ENCODE measurements at places on chromosomes 12 and 14.
A peak's percentile ranks its signal among the peaks of the same experiment; 100 is the strongest.

GRCh38 chr12:26088998-26089397 lies 35.8 kb downstream of the BHLHE41 start:
- no peak for DNase-seq

DNA sequence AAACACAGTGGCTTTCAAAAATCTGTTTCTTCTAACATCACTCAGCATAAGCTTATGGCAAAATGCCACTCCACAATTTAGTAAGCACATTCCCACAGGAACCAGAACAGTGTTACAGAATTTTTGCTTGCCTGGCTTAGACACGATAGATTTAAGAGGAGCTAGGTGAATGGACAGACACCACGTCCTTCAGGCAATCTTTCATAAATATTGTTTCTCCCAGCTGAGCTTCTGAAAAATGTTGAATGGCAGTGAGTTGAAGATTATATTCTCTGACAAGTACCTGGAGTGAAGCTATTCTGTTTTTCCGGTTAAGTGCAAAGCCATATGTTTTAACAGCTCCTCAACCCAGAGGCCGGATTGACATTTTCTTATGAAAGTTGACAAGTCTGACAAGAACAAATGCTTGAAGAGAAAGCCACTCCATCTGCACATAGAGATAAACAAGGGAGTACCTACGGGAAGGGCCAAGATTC lies 102.0 kb downstream of the FSCB start:
- no peak for DNase-seq

DNA sequence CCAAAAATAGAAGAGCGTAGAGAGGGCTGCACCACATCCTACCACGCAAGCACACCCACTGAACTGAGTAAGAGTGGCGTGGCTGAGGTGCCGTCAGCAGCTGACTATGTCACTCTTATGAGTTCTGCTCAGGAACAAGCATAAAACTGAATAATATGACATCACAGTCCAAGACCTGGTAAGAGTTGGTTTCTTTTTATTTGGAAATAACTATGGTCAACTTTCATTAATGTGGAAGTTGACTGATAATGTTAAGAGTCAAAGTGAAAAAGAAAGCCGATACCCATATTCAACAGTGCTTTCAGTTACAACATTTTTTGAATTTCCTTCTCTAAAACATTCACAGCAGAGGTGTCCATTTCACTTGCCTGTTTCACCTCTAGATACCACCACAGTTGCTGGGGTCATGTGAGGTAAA lies 44.6 kb downstream of the GNS start:
- DNase-seq = no peak

DNA sequence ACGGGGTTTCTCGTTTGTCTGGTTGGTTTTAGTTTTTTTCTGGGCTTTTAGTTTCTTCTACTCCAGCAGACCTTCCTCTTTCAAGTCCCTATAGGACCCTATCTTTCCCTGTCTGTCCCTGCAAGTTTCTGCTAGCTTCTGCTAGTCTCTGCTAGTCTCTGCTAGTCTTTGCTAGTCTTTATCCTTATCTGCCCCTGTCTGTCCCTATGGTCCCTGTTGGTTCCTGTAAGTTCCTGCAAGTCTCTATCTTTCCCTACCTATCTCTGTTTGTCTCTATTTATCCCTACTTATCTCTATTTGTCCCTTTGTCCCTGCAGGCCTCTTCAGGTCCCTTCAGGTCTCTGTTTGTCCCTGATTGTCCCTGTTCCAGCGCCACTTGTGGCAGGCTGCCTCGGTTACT lies 81.5 kb upstream of the PLEKHG7 start:
- DNase-seq = no peak

GRCh38 chr14:100539766-100540140 lies 47.5 kb downstream of the BEGAIN start:
- DNase-seq = no peak

DNA sequence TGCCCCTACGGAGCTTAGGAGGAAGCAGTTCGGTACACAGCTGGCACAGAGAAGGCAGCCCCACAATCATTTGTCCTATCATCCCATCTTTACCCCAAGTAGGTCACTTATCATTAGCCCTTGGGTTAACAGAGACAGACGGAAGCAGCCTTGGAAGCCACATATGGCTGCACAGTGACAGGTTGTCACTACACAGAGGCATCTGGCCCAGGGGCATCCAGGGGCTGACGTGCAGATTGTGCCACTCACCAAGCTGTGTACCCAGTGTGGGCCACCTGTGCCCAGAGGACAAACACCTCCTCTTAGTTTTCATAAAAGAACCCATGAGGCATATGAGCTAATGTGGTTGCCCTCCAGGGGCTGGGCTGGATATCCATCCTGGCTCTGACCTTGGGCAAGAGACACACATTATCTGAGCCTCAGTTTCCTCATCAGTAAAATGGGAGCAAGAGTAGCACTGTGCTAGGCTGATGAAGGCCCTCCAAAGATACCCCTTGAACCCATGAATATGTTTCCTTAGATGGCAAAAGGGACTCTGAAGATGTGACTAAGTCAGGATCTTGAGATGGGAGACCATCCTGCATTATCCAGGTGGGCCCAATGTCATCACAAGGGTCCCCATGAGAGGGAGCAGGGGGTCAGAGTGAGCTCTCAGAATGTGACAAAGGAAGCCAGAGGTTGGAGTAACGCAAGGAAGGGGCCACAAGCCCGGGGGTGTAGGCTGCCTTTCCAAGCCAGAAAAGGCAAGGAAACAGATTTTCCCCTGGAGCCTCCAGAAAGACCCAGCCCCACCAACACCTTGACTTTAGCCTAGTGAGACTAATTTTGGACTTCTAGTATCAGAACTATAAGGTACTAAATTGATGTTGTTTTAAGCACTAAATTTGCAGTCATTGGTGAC lies 64.6 kb downstream of the C14orf132 start:
- no peak for DNase-seq

DNA sequence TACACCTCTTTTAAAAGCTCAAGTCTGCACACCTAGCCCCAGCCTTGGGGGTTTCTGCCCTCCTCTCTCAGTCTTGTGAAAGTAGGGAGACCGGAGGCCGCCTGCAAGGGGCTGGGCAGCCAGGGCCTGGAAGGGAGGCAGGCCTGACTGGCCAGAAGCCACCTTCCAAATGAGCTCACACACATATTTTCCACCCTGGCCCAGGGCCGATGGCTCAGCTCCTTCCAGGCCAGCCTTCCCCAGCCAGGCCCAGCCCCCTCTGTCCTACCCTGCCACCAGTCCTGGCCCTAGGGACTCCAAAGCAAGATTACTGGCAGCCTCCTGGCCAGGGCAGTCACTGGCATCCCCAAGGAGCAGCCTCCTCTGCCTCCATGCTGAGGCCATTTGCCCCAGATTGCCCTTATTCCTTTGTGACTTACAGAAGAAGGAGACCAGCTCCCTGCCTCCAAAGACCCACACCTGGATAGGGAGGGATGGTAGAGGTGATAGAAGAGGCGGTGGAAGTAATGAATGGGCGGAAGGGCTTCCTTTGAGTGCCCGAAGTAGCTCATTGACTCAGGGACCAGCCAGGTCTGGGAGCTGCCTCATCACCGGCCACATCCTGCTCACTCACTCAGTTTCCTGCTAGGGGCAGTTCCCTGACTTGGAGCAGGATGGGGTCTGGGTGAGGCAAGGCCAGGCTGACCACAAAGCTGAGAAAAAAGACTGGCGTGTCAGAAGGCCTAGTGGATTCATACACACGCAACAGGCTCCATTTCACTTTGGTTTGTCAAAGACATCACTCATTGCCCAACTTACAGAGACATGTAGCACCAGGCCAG lies 14.8 kb downstream of the MMP14 start:
- no peak for DNase-seq

DNA sequence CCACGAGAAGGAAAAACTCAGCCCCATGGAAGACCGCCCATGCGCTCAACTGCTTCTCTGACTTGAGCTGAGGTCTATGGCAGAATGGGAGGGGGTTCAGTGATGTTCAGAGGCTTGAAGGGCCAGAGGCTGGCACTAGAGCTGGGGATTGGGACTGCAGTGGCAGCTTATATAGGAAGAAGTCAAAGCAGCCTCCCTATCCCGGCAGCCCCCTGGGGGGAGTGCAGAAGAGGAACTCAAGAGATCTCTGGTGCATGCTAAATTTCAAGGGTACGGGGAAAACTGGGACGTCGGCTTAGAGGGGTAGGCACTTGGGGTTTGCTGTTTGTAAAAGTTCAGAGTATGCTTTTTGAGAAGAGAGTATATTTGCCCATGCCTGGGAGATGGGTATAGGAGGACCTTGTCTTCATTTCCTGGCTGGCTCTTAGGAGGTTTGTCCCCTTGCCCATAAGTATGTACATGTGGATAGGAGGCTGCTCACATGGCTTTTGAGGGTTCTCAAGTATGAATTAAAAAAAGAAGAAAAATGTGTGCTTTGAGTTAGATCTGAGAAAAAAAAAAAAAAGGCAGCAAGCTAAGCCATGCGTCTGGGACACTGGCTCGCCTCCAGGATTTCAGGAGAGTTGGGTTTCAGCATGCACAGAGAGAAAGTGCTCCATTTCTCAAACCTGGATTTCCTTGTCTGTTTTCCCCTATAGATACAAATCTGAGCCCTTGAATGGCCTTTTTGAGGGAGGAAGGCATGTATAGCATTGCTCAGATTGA lies 3.2 kb upstream of the MEG3 start:
- DNase-seq = no peak

- DNase-seq = no peak
These were observed 14.2 kb downstream of the HEBP1 start for GRCh38 chr12:12985817-12986408.

GRCh38 chr12:54204316-54204715 lies 15.5 kb upstream of the SMUG1 start:
- DNase-seq = no peak

- DNase-seq = no peak
These were observed 6.5 kb downstream of the SETD1B start for GRCh38 chr12:121810234-121810817.

DNA sequence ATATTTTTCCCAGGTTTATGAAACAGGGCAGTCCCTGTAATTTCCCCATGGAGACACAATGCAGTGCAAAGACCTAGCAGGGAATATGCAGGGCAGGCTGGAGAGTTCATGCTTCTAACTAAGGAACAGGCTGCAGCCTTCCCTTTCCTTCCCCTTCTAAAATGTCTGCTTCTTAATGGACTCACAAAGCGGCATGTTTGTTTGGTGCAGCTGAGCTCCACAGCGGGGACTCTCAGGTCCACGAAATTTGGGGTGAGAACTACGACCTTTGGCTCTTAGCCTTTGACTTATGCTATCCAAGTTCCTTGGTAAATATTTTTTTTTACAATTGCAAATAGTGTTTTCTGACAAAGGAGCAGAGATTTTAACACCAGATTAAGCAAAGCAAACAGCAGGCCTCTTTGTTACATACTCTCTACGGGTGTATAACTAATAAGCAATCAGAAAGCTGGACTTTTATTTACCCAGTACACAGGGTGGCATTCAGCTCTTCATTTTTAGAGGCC lies 323.6 kb downstream of the ZFP36L1 start:
- DNase-seq = no peak

- peak; percentile 75 for DNase-seq
These were observed 482 bp downstream of the TMEM30B start for GRCh38 chr14:61280526-61281185.

- no peak for DNase-seq
These were observed 143.0 kb downstream of the TMTC1 start for GRCh38 chr12:29640589-29641345.

DNA sequence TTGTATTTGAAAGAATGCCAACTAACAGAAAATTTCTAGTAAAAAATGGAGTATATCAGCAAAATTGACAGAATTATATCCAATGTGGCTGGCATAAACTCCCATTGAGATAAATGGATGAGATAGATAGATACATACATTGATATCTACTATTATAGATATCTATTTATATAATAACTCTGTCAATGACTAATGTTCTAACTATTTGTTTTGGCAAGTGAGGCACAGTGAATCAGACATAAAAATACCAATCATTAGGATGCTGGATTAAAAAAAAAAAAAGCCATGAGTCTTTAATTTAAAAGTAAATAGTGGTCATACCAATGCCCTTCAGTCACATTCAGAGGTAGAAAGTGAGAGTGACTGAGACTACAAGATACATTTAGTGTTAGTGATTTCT lies 33.7 kb upstream of the GLIPR1 start:
- DNase-seq = no peak
